ENCODE measurements at places on chromosomes 2 and 18.

DNA sequence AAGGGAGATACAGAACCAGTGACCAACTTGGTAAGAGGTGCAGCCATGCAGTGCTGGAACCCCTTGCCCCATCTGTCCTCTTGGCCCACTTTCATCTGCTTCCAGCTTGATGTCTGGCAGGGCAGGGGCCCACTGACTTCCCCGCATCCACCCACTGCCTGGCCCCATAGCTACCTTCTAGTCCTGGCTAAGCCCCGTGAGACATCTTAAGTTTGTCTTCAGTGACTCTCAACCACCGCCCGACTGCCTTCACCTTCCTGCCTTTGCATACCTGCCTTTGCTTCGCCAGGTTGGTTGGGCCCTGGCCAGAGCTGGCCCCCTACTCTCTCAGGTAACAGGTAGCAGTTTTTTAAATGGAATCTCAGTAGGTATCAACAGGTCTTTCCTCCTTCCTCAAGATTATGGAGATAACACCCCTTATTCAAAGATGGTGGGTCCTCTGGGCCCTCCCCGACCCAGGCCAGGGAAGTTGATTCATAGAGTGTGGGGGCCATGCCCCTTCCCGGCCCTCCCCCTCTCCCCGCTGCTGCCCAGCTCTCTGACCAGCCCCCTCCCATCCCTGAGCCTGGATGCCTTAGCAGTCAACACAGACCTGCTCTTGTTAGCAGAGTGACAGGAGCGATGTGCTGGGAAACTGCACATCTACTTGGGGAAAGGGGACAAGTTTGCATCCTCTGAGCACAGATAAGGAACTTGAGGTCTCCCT lies 2.8 kb downstream of the ARID5A start:
- DNase-seq: no peak

GRCh38 chr2:178485356-178485755 lies 5.1 kb downstream of the PLEKHA3 start:
- no peak for DNase-seq

- DNase-seq: no peak
These were observed 945.1 kb upstream of the PIK3C3 start for GRCh38 chr18:41009926-41010325.

DNA sequence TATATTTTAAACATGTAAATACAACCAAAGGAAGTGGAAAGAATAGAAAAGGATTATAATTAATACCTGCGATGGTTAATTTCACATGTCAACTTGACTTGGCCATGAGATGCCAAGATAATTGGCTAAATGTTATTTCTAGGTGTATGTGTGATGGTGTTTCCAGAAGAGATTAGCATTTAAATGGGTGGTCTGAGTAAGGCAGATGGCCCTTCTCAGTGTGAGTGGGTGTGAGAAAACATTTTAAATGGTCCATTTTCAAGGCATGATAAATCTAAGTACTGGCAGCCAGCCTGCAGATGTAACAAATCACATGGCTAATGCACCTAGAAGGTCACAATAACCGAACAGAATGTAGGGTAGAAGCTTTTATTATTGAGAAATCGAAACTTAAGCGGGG lies 99.6 kb upstream of the CDH7 start:
- no peak for DNase-seq

- DNase-seq: no peak
These were observed 135.0 kb downstream of the SMAD7 start for GRCh38 chr18:48815581-48816324.

DNA sequence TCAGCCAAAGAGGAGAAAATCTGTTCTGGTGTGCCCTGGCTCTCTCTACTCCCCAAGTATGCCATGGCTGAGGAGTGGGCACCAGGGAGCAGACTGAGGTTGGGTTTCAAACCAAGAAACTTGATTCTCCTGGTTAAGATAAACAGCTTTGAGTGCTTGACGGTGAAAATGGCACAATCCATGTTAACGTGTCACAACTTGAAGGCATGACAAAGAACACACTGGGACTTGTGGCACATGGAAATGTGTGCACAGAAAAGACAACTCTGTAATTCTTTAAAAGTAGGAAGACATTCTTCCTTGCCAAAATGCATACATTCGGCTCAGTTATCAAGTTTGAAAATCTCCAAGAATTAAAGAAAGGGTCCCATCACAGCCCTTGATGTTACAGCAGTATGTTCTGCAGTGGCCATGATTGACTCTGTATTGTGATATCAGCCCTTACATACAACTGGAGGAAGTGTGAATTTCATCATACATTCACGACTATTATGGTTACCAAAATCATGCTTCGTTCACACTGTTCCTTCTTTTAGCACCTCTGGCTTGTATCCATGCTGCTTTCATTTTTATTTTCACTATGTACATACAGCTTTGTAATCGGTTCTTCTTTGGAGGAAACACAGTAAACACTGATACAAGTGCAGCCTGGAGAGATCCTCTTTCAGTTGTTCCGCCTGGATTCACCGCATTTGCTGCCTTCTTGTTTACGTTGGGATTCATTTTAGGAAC lies 15.6 kb upstream of the ACTG2 start:
- DNase-seq: no peak

- no peak for DNase-seq
These were observed 14.4 kb upstream of the PTMA start for GRCh38 chr2:231693956-231694355.

GRCh38 chr18:37424507-37424906 lies 141.1 kb downstream of the CELF4 start:
- DNase-seq: no peak

DNA sequence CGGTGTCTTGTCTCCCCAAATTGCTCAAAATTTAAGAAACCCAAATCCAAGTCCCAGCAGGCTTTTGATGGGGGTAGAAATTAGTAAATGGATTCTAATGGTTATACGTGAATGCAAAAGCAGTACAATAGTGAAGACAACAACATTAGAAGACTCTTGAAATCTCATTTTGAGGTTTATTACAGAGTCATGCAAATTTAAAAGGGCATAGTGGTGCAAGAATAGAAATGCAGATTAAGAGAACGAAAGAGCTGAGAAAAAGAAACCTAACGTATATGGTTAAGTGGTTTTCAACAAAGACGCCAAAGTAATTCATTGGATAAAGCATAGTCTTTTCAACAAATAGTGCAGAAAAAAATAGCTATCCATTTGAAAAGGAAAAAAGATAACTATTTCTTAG lies 33.2 kb upstream of the CXXC1 start:
- DNase-seq: no peak

GRCh38 chr2:117686699-117687098 lies 127.8 kb upstream of the DDX18 start:
- no peak for DNase-seq

- DNase-seq: no peak
These were observed 218.1 kb downstream of the ALK start for GRCh38 chr2:29703336-29703735.

- DNase-seq: no peak
These were observed 889.1 kb upstream of the ZEB2 start for GRCh38 chr2:145408980-145409379.

DNA sequence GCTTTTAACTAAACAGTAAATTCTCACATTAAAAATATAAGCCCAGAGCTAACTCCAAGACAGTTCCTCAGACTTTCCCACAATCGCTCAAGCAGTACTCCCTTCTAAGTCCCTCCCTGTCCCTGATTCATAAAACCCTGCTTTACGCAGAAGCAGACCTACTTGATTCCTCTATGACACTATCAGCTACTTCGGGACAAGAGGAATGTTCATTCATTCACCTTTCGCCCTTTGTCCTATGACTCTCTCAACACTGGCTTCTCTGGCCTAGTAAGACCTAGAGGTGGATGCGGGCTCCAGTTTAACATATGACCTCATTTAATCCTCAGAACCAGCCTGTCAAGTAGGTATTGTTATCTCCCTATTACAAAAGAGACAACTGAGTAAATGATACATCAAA lies 10.2 kb downstream of the LPIN2 start:
- DNase-seq: no peak

DNA sequence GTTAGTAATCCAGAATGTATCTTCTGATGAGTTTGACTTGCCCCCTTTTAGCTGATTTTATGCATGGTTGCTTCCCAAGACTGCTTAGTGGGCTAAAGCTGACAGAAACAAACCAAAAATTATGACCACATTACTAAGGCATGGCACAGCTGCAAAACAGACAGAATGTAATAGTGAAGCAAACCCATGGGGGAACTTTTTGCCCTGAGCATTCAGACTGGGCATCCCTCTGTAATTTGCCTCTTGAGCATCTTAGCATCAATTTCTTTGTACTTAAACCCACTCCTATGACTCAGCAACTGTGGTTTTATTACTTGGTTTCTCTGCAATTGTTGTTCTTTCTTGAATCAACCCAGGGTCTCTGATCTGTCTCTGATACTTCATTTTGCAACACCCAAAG lies 487.3 kb upstream of the DCC start:
- DNase-seq: no peak

GRCh38 chr2:19072161-19072560 lies 286.3 kb downstream of the OSR1 start:
- DNase-seq: no peak

DNA sequence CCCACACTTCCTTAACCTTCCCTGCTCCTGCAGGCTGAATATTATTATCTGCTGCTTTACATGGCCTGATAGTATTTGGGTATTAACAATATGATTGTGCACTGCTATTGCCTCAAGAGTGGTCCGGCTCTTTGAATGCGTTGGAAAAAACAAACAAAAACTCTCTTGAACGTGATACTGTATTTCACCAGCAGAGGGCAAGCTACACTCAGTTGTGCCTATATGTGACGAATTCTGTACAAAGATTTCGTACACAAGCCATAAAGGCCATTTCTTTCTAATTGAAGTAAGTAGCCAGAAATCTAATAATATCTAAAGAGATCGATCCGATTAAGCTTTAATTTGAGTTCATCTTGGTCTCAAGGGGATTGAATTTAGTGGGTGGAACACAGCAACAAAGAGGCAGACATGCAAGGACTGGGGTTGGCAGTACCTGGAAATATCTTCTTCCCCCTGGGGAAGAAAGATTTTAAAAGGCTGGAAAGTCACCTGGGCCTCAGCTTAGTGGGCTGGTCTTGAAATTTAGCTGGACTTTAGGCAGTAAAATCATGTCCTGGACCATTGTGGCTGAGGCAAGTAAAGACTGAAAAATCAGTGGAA lies 49.3 kb upstream of the RAB6D start:
- DNase-seq: no peak

Measured in cerebellar nuclear complex (tissue), 1 donor.